ENCODE measurements at places on chromosomes 4 and X.
A peak's percentile ranks its signal among the peaks of the same experiment; 100 is the strongest.

- no peak for DNase-seq
Measured at GRCh38 chr4:137702512-137702911, 170.2 kb upstream of the PCDH18 start.

- DNase-seq = no peak
Measured at GRCh38 chr4:102792361-102792936, 31.7 kb upstream of the MANBA start.

GRCh38 chr4:29390921-29391320 lies 1329.2 kb upstream of the PCDH7 start:
- no peak for DNase-seq

GRCh38 chrX:40434947-40435346 lies 145.8 kb upstream of the ATP6AP2 start:
- DNase-seq = peak; percentile 6

DNA sequence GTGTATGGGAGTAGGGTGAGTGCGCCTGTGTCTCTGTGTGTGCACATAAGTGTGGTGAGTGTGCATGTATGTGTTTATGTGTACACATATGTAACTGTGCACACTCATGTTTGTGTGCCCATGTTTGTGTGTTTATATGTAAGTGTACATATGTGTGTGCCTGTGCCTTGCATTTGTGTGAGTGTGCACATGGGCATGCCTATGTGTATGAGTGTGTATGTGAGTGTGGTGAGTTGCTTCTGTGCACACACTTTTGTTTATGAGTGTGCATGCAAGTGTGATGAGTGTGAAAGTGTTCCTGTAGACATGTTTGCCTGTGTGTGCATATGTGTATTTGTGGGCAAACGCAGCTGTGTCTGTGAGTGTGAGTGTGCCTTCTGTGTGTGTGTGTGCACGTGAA lies 7.2 kb downstream of the IL9R start:
- DNase-seq = no peak

- no peak for DNase-seq
Measured at GRCh38 chr4:173527103-173527891, 2.7 kb downstream of the HAND2 start.

DNA sequence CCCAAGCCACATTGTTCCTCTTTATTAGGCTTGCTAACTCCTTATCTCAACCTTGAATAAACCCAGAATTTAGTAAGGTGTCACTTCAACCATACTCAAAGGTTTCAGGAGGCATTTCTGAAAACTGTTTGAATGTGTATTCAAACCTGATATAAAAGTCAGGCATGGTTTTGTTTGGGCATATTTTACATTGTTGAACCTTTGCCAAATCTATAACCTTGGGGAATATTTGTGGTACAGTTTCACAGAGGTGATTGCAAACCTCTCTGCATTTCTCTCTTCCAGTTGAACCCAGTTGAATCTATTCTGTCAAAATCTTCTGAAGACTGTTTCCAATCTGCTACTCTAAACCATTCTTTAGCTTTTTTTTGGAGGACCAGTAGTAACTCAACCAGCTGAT lies 409.0 kb downstream of the TECRL start:
- no peak for DNase-seq

GRCh38 chr4:139278912-139279759 lies 889 bp downstream of the MGARP start:
- DNase-seq = no peak

DNA sequence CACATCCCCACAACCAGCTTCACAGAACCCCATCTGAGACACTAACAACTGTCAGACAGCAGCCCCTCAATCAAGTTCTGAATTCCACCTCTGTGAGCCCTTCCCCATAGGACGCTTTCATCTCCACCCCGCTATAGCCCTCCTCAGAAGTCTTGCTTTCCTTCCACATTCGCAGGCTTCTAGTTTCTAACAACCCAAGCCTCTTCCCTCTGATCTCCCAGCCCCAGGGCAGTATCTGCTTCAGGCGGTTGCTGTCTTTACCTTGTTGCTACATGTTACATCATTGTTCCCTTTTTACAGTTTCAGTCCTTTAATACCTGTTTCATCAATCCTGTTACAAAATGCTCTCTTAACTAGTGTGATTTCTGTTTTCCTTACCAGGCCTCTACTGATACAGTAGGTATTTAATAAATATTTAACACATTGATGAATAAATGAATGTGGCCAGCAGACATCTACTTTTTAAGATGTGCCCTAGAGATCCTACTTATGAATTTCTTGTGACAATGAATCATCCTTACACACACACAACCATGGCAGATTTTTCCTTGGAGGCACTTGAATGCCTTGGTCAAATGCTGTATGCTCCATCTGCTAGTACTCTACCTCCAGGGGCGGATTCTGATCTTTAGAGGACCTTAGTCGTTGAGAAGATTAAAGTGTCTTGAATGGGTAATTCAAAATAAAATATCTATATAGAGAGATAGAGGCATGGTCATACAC lies 164.7 kb upstream of the SLIT2 start:
- no peak for DNase-seq

DNA sequence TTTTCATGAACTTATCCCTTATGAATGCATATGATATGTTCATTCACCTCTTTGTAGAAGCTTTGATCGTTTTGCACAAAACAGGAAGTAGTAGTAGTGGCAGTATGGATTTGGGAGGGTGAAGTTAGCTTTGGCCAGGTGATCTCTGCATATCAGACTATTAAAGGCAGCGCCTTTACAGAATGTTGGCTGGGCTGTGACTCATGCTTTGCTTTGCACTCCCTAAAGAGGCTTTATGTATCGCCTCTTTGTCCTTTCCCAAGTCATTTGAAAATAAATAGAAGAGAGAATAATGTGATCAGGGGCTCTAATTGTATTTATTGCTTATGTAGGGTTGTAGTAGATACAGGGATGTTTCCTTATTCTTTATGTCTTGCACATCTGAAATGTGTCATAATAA lies 50.4 kb downstream of the SHROOM3 start:
- no peak for DNase-seq

DNA sequence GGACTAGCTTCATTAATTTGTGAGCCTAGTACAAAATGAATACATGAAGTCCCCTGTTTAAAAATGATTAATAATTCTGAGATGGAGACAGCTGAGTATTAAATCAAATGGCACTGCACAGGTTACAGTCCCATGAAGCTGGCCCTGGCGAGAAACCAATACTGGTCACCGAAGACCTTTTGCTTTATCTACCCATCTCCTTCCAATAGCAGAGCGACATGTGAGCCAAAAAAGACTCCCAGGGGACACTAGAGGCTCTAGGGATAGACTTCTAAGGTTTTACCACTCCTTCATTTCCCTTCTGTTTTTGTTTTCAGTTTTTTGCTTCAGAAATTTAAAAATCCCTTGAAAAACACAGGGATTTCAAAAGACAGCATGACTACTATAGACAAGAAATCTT lies 97.0 kb upstream of the CCSER1 start:
- no peak for DNase-seq

DNA sequence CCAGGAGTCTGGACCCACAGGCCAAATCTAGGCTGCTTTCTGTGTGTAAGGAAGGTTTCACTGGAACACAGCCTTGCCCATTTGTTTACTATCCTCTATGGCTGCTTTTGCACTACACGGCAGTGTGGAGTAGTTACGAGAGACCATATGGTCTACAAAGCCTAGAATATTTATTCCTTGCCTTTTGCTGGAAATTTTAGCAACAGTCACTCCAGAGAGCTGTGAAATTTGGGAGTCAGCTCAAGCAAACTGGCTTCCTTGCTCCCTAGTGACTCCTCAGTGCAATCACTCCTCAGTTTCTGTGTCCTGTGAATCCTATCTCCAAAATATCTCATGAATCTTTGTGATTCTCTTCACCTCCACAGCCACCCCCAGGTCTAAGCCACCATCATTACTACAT lies 99.0 kb upstream of the CPEB2 start:
- DNase-seq = no peak

DNA sequence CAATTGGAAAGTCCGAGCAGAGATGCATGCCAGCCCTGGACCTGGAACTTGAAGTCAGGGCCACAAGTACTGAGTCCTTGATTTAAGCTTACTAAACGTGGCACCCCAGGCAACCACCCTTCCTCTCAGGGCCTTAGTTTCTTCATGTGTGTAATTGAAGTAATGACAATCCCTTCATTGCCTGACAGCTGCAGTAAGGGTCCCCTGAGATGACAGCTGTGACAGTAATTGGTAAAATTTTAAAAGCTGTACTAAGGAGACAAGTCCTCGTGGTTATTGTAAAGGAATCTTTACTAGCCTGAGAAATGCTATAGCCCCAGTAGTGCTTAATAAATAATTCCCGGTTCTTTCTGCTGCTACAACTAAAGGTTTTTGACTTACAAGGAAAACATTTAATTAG lies 175.1 kb upstream of the RADX start:
- DNase-seq = no peak

GRCh38 chr4:3813151-3814052 lies 47.2 kb downstream of the ADRA2C start:
- DNase-seq = no peak

DNA sequence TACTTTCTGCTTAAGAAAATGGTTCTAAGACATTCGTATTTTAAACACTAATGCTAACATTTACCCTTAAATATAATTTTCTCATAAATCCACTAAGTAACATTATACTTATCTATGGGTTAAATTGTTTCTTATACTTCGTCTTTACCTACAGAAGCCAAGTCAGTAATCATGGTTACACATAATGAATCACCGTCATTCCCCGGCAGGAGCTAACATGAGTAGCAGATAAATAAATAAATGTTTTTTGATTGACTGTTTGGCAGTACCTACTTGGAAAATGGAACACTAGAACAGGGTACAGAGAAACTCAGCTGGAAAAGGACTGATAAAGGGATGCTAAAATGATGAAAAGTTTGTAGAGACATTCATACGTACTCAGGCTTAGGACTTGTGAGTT lies 430.4 kb downstream of the ACTRT1 start:
- DNase-seq = no peak

GRCh38 chrX:79325263-79325958 lies 41.7 kb downstream of the ITM2A start:
- DNase-seq = no peak

DNA sequence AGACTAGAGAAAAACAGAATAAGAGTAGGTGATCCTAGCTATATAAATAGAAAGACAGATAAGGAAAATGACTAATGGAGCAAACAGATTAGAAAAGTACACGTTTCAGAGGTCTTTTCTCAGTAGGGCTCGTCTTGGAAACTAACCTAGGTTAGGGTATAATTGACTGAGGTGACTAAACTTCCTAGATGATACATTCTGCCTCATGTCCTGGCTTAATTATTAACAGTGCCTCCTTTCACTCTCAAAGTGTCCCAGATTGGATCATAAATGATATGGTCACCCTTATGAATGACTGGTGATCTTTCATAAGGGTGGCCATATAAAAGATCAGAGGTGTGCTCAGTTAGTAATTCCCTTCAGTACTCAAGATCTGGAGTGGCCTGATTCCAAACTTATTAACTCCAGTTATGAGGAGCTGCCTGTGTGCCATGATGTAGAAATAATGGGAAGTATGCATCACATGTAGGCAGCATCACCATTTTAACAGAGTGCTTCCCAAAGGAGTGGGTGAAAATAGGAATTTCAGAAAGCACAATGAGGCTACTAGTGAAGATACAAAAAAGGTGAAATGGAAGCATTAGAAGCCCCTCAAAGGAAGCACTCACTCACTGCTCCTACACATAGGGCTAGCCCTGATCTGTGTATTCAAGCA lies 14.7 kb upstream of the GRIA3 start:
- DNase-seq = no peak

DNA sequence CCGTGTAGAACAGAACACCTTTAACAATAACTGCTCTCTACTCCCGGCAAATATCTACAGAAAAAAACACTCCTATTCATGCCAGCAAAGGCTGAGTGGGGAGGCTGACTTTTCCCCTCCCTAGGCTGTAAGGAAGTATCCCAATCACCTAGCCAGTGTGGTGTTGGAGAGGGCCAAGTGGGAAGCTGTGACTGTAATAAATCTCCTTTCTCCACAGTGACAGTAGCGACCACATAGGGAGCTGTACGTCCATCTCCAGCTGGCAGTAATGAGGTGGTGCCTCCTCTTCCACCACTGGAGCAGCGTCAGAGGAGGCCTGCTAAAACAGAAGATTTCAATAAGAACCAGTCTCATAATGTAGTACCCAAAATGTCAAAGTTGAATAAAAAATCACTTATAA lies 47.9 kb upstream of the PLAC1 start:
- DNase-seq = no peak

- DNase-seq = no peak
Measured at GRCh38 chrX:15566244-15566643, 34.5 kb downstream of the ACE2 start.

DNA sequence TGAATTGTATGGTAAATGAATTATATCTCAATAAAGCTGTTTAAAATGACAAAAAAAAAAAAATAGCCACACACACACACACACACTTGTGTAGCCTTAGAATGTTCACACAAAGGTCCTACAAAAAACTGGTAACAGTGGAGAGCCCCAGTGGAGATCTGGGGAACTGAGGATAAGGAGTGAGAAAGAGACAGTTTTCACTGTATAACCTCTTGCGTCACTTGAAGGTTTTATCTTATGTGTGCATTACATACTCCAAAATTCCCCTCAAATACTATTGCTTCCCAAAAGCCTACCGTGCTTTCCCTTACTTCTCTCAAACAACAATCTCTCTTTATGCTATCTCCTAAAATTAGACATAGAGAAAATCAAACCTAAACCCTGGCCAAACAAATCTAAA lies 67.8 kb downstream of the SMC1A start:
- no peak for DNase-seq

GRCh38 chrX:134684956-134685355 lies 26.7 kb upstream of the PLAC1 start:
- DNase-seq = no peak
